ENCODE measurements at places on chromosomes 5 and 9. TPM values are rescaled to one million over a fixed set of nuclear protein-coding genes. Genes with fewer than 3 reads are reported as not detected.

ASPN gene
- 5.3 TPM for total RNA-seq

GARIN3 gene
- total RNA-seq = not detected

SHISAL2B gene
- not detected for total RNA-seq

TSSK1B gene
- under 0.01 TPM for total RNA-seq

TAS2R1 gene
- total RNA-seq = not detected

NMUR2 gene
- not detected for total RNA-seq

HABP4 gene
- 13.9 TPM for total RNA-seq

GPX8 gene
- 1.2 TPM for total RNA-seq

KCNV2 gene
- total RNA-seq = not detected

CLIC3 gene
- not detected for total RNA-seq

TAF11L10 gene
- not detected for total RNA-seq

FBLL1 gene
- 64.8 TPM for total RNA-seq

C7 gene
- 8.2 TPM for total RNA-seq

All from frontal cortex (tissue), 4 donors.